CD4-positive, alpha-beta T cell treated with Interleukin-2 at 100 ng/mL for 4 hours (primary cell): ENCODE measurements at places on chromosomes 12 and 14.

DNA sequence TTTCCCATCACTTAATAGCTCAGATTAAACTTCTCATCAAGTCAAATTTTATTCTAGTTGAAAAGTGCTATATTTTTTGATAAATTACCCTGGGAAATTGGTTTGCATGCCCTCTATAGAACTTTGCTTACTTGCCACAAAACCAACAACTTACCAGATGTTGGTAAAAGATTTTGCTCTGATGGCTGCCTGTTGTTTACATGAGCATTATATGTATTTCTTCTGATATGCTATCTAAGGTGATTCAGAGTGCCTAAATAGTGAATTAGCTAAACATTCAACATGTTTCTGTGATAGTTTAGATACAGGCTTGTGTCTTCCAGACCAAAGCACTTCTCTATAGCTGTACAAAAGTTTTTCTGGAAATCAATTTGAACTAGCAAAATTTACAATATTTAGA, 51.0 kb downstream of the PPM1A start:
- DNase-seq = no peak

DNA sequence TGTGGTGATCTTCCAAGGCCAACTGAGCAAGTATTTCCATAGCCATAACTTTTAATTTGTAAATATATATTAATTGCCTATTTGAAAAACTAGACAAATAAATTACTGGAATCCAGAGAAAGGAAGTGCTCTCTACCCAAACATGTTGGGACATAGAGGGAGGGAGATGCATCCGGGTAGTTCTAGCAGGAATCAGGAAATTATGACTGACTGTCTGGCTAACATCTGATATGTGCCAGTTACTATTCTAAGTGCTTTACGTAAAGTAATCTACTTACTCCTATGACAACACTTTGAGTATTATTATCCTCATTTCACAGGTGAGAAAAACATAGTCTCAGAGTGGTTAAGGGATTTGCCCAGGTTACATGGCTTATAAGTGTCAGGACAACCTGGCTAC, 147.7 kb upstream of the VASH1 start:
- no peak for DNase-seq

DNA sequence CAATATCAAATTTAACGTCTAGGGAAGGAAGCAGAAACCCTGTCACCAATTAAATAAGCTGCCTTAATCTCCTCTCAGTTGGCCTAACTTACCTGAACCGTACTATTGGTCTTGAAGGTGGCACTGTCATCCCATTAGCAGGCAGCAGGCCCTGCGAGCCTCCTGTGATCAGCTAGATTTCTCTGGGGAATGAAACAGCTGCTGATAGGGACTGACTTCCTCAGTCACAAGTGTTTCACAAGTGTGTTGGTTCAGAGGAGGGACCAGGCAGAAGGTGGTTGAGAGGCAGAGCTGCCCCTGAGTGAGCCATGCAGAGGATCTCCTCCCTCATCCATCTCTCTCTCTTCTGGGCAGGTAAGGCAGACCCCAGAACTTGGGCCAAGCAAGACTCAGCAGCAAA, 166.8 kb downstream of the DAD1 start:
- DNase-seq = no peak

- DNase-seq = no peak
Observed at GRCh38 chr14:102320671-102321455, 1.3 kb downstream of the ZNF839 start.

DNA sequence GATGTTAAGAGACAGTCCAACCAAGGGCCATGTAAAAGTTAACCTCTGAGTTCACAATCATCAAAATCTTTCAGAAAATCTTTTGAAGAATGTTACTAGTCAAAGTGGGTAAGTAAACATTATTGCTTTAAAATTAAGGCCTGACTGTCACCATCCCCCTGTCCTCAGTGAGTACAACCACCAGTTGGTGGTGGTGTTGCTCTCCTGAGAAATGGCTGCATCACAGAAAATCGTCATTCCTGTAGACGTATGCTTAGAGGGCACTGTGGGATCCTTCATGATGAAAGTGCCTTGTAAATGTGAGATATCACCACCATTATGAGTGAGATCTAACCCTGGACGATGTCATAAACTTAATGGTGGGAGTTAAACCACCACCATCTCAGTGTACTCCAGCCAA, 451.2 kb downstream of the RPS29 start:
- no peak for DNase-seq

GRCh38 chr12:42217656-42218055, 20.4 kb downstream of the YAF2 start:
- no peak for DNase-seq

DNA sequence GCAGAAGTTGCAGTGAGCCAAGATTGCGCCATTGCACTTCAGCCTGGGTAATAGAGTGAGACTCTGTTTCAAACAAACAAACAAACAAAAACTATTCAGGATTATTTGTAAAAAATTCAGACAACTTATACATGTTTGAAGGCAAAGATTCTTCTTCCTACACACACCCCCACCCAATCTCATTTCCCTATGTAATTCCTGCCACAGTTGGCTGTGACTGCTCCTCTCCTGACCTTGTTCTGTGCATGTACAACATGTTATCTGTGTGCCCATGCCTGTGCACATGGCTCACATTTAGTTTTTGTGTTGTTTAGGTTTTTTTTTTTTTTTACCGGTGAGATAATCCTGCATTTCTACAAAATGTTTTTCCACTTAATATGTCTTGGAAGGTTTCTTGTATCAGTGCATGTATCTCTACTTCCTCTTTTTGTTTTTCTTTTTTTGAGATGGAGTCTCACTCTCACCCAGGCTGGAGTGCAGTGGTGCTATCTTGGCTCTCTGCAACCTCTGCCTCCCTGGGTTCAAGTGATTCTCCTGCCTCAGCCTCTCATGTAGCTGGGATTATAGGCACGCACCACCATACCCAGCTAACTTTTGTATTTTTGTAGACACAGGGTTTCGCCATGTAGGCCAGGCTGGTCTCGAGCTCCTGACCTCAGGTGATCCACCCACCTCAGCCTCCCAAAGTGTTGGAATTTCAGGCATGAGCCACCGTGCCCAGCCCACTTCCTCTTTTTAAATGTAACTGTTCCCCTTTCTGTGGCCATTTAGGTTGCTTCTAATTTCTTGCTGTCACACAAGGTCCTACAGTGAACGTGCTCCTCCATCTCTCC, 8.7 kb downstream of the CFAP251 start:
- DNase-seq = no peak

- DNase-seq = no peak
Observed at GRCh38 chr12:104694161-104694560, 237.4 kb downstream of the CHST11 start.

DNA sequence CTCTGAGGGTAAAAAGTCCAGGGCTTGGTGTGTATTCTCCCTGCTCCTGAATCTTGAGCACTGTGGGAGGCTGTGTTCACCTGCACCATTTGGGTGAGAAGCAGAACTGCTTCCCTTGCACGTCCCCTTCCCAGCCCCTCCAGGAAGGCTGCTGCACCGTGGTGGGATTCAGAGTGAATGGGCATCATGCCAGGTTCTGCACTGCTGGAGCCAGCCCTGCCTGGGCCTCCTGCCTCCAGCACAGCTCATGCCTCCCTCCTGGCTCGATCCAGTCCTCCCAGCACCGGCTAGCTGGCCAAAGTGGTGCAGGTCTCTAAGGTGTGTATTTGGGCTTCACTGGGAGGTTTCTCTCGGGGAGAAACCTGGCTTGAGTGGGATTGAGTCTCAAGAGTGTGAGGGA, 54.9 kb downstream of the ANKRD9 start:
- no peak for DNase-seq

- DNase-seq = no peak
Observed at GRCh38 chr12:5310151-5310550, 121.8 kb upstream of the NTF3 start.

GRCh38 chr14:61147831-61148549, 133.1 kb downstream of the TMEM30B start:
- DNase-seq = no peak

- no peak for DNase-seq
Observed at GRCh38 chr14:75430116-75430515, 2.3 kb downstream of the JDP2 start.

DNA sequence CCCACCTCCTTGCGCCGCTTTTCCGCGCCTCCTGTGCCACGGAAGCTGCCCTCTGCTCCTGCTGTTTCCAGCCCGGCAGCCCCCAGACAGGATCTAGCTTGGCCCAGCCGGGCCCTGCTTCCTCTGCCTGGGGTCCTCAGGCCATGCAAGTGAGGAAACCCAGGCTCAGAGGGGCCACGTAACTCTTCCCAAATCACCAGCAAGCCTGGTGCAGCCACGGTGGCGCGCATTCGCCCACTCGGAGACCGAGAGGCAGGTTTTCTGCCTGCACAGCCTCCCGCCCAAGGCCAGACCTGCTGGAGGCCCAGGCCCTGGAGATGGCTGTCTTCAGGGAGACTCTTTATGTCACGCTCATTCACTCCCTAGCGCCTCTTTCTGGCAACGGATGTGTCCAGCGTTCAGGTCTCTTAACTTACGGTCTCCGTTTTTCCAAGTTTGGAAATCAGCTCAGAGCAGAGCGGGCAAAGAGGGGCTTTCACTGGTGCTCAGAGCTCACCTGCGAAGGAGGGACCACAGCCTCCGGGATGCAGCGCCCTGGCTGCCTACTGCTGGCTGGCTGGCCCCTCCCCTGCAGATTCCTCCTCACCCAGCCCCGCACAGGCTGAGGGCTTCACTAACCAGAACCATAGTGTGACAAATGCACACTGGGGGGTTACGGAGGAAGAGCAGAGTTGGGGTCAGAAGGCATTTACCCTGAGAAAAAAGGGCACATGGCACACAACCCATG, 20.6 kb upstream of the CEP170B start:
- DNase-seq = no peak

GRCh38 chr12:78703820-78704525, 160.6 kb upstream of the SYT1 start:
- DNase-seq = no peak

DNA sequence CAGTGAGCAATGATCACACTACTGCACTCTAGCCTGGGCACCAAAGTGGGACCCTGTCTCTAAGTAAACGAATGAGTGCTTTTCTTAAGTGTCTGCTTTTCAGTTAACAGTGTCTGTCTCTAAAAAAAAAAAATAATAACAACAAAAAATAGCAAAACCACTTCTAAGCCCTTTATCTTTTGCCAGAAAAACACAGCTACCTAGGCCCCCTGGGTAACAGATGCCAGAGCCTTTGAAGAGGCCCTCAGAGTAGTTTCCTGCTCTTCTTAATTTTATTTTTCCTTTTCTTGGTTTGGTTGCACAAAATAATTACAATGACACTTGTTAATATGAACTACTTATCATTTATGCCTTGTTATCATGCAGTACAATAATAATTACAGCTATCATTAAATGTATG, 32.8 kb upstream of the RAP1B start:
- DNase-seq = no peak

GRCh38 chr14:76954394-76955190, 73.9 kb downstream of the IRF2BPL start:
- no peak for DNase-seq

DNA sequence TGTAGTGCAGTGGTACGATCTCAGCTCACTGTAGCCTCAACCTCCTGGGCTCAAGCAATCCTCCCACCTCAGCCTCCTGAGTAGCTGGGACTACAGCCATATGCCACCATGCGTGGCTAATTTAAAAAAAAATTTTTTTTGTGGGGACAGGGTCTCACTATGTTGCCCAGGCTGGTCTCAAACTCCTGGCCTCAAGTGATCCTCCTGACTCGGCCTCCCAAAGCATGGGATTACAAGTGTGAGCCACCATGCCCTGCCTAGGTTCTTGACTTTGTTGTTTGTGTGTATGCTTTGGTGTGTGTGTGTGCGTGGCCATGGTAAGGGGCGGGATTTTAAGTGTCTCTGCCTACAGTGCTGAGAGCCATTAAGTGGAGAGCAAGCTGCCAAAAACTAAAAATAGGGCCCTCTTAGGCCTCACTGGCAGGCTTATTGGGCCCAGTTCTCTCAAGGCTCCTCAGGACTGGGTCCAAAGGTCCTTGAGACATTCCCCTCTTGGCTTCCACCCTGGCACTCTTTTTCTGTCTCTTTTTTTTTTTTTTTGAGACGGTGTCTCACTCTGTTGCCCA, 5.1 kb downstream of the COX14 start:
- no peak for DNase-seq

- no peak for DNase-seq
Observed at GRCh38 chr14:77007183-77007974, 21.1 kb downstream of the IRF2BPL start.

DNA sequence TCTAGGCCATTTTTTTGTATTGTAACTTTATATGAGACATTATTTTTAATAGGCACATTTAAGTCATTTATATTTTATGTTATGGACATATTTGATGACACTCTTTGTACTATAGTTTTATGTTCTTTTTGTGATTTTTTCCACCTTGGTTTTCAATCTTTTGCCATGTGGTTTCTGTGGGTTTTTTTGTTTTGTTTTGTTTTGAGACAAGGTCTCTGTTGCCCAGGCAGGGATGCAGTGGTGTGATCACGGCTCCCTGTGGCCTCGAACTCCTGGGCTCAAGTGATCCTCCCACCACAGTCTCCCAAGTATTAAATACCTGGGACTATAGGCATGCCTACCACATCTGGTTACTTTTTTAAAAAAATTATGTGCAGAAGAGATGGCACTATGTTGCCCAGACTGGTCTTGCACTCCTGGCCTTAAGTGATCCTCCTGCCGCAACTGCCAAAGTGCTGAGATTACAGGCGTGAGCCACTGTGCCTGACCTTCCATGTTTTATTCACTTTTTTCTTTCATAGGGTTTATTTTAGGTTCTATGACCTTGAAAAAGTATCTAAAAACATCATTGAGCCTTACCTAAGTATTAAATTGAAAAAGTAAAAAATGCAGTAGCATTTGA, 16.3 kb downstream of the MSRB3 start:
- DNase-seq = no peak

DNA sequence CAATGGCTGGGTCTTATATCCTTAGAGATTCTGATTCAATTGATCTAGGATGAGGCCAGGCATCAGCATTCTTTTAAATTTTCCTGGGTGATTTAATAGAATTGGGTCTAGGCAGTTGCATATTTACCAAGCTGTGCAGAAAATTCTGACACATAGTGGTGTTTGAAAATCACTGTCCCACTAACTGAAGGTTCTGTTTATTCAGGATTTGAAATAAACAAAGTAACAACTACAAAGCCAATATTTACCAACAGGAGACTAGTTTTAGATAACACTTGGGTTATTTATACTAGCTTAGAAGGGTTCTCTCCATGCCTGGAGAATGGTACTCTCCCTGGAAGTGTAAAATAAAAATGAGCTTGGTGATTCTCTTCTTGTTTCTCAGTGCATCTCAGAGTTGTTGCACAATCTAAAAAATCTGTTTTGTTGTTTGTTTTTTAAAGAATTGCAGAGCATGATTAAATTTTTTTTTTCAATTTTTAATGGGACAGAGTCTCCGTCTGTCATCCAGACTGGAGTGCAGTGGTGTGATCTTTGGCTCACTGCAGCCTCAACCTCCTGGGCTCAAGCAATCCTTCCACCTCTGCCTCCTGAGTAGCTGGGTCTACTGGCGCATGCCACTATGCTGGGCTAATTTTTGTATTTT, 16.9 kb downstream of the BEST3 start:
- no peak for DNase-seq
